Breast epithelium (tissue), 4 donors: ENCODE measurements at places on chromosomes 6 and 20.
A peak's percentile ranks its signal among the peaks of the same experiment; 100 is the strongest.

DNA sequence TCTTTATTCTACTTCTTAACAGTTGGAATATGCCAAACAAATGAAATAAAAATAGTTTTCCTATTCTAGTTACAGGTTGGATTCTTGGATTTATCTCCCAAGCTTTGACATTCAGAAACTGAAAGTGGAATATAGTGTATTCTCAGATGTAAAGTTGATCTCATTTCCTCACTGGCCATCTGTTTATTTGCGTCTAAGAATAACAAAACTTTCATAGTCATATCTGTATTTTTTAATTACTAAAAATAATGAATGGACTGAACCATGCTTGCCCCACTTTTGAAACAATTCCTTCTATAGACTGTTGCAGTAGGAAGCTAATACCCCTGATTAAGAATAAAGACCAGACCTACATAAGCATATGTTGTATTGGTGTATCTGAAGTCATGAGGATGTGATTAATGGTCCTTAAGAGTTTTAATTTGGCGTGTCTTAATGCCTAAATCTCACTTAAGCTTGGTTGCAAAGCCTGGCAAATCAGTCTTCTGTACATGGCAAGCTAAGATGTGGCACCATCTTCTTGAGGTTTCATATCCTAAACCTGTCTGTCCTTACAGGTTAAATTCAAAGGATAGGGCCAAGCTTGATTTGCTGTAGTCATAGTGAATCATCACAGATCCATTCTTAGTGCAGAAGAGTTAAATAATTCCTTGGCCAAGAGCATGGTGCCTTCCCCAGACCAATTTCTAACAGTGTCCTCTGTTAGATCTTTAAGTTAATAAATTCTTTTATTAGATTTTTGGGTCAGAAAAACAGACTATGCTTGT is 58.9 kb downstream of the FOXO3 start:
- DNase-seq: no peak
- no peak overlapping the region for H3K4me3 ChIP-seq
- H3K27me3 ChIP-seq: no peaks in the 10 kb centered on the region
- no peaks in the 10 kb centered on the region for H3K36me3 ChIP-seq
- H3K4me1 ChIP-seq: peaks cover 22% of the 10 kb centered on the region
- H3K27ac ChIP-seq: peak overlapping the region; percentile 9

DNA sequence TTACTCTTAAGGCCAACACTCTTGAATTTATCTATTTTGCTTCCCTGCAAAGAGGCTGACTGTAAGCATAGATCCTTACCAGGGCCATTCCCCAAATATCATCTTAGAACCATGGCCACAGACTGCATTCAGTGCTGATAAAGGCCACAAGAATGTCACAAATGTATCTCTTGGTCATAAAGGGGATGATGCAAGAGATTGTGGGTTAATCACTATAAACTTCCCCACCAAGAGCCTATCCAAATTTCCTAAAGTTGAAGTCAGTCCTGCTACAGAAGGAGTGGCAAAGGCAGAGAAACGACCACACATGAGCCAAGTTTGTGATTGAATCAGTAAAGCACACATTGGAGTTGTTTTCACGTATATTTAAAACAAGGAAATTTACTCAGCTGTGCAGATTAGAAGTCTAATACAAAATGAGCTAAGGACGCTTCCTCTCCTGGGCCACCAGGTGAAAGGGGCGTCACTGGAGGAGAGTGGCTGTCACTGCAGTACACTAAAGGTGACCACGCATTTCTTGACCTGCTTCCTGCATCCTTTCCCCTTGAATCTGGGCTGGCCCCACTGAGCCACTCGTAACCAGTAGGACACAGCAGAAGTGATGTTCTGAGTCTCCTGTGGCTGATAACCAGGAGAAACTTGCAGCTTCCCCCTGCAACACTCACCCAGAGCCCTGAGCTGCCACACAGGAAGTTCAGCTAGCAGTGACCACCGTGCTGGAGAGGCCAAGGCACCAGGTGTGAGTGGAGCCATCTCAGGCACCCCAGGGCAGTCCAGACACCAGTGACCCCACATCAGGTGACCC is 181.9 kb downstream of the SYNDIG1 start:
- no peak for DNase-seq
- H3K4me1 ChIP-seq: no peaks in the 10 kb centered on the region
- no peaks in the 10 kb centered on the region for H3K27me3 ChIP-seq
- H3K36me3 ChIP-seq: no peaks in the 10 kb centered on the region
- no peak overlapping the region for H3K27ac ChIP-seq

DNA sequence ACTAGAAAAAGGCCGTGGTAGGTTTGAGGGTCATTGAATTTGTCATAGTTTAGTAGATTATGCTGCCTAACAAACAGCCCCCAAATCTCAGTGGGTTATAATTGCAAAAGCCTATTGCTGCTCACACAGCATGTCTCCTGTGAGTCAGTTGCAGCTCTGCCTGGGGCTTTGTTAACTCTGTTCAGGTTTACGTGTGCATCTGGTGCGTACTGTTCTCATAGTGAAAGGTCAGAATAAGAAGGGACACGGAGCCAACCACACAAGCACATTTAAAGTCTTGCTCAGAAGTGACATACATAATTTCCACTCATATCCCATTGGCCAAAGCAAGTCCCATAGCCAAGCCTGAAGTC is 48.1 kb upstream of the BMP2 start:
- H3K4me1 ChIP-seq: no peaks in the 10 kb centered on the region
- no peaks in the 10 kb centered on the region for H3K36me3 ChIP-seq
- no peak for DNase-seq
- H3K4me3 ChIP-seq: no peak overlapping the region
- H3K27ac ChIP-seq: no peak overlapping the region

GRCh38 chr20:36599912-36600345 is 5.7 kb upstream of the RAB5IF start:
- no peaks in the 10 kb centered on the region for H3K27me3 ChIP-seq
- no peaks in the 10 kb centered on the region for H3K36me3 ChIP-seq
- H3K4me3 ChIP-seq: no peak overlapping the region
- H3K4me1 ChIP-seq: no peaks in the 10 kb centered on the region
- no peak for DNase-seq
